ENCODE measurements at places on chromosomes 2 and 18.

GRCh38 chr2:149715005-149715592 is 127.5 kb upstream of the MMADHC start:
- DNase-seq = peak; percentile 44

DNA sequence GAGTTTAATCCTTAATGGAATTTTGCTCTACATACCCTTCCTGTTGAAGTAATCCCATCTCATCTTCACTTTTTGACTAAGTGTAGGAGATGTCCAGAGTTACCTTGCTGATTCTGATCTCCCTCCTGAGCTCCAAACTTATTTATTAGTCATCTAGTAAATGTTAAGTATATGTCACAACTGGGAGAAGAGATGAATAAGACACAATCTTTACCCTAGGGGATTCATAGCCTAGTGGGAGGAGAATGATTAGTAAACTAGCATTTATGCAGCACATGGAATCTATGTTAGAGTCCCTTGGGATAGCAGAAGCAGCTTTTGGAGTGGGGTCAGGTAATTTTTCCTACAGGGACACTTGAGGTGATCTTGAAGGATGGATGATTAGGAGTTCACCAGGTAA is 20.7 kb downstream of the ACVR2A start:
- DNase-seq = peak; percentile 55

GRCh38 chr2:157337978-157338377 is 12.4 kb upstream of the ERMN start:
- DNase-seq = no peak

DNA sequence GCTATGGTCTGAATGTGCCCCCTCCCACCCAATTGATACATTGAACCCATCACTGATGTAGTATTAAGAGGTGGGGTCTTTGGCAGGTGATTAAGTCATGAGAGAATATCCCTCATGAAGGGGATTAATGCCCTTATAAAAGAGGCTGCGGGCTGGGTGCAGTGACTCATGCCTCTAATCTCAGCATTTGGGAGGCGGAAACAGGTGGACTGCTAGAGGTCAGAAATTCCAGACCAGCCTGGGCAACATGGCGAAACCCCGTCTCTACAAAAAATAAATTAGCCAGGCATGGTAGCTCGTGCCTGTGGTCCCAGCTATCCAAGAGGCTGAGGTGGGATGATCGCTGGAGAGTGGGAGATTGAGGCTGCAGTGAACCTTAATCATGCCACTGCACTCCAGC is 14.3 kb downstream of the POLR2D start:
- DNase-seq = no peak

DNA sequence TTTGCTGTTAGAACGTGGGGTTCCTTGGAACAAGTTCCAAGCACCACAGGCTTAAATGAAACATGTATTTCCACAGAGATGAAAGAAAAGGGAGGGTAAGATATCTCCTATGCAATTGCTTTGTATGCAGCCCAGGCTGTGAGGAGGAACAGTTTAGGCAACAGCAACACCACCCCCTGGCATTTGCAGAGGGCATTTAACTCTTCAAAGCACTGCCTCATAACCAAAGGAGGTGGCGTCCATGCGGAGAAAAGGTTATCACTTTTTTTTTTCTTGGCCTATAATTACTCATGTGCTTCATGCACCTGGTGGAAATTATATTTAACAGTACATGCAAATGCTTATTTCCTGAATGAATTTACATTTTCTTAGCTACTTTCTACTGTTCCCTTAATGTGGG is 286.0 kb downstream of the LPIN1 start:
- DNase-seq = no peak

DNA sequence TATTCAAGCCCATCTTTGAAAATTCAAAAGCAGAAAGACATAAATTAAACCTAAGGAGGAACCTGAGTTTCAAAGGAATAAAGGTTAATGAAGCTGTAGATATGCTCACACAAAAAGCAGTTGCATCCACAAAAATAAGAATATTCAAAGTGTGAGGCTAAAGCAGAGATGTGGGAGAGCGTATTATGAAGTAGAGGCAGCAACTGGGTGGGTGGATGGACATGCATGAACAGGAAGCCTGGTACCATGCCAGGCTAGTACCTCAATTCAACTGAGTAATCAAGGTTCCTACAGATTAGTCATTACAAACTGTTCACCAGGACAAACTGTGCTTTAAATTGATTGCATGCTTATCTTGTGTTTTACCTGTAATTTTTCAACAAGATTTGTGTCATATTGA is 330.0 kb upstream of the PKDCC start:
- peak; percentile 97 for DNase-seq

GRCh38 chr2:240551811-240552210 is 6.0 kb downstream of the ANKMY1 start:
- no peak for DNase-seq

DNA sequence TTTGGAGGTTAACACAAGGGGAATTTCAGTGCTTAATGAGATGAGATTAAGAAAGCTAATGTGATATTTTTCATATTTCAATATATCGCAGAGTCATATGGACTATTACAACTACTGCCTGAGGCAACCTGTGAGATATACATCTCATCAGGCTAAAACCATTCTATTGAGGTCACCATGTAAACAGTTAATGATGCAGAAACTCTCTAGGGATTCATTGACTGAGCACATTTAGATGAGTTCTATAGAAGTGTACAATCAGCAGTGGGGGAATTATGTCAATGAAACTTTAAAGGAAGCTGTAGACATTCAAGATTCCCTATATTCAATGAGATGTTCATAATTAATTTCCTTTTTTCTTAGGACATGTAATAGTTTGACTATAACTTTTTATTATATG is 687.4 kb upstream of the SYT4 start:
- no peak for DNase-seq

GRCh38 chr2:23843051-23843976 is 83.6 kb downstream of the ATAD2B start:
- no peak for DNase-seq

- no peak for DNase-seq
Measured at GRCh38 chr18:1252936-1253335, 348.3 kb downstream of the ADCYAP1 start.

- DNase-seq = no peak
Measured at GRCh38 chr2:195343540-195343939, 313.5 kb upstream of the SLC39A10 start.

DNA sequence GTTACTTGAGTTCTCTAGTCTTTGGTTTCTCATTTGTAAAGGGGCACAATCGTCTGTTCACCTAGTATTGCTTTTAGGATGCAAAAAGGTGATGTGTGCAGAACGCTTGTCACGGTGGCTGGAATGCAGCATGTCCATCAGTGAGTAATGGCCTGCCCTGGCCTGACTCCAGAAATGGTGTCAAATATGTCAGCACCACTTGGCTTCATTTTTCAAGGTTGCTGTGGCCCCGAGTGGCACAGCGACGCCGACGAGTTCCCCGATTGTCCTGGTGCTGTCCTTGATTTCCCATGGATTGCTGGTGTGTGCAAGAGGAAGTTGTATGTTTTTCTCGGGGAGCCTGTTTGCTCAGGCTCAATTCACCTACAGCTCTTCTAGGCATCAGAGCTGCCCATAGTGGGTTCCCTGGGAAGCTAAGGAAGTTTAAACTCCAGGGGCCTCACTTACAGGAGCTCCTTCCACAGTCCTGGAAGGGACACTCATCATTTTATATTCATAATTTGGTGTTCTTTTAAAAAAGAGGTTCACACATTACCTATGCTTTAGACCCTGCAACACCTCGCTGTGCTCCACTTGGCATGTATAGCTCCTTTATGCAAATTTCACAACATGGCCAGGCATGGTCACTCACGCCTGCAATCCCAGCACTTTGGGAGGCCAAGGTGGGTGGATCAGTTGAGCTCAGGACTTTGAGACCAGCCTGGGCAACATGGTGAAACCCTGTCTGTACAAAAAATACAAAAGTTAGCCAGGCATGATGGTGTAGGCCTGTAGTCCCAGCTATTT is 25.6 kb upstream of the ZNF407 start:
- DNase-seq = no peak

- no peak for DNase-seq
Measured at GRCh38 chr2:9145109-9145751, 61.4 kb upstream of the ASAP2 start.
